Mucosa of descending colon (tissue), 3 donors: ENCODE measurements at places on chromosomes 1 and 21.

GRCh38 chr1:235052067-235053008, 76.3 kb downstream of the TOMM20 start:
- DNase-seq: no peak

GRCh38 chr1:164999146-164999545, 357.4 kb downstream of the LMX1A start:
- no peak for DNase-seq

DNA sequence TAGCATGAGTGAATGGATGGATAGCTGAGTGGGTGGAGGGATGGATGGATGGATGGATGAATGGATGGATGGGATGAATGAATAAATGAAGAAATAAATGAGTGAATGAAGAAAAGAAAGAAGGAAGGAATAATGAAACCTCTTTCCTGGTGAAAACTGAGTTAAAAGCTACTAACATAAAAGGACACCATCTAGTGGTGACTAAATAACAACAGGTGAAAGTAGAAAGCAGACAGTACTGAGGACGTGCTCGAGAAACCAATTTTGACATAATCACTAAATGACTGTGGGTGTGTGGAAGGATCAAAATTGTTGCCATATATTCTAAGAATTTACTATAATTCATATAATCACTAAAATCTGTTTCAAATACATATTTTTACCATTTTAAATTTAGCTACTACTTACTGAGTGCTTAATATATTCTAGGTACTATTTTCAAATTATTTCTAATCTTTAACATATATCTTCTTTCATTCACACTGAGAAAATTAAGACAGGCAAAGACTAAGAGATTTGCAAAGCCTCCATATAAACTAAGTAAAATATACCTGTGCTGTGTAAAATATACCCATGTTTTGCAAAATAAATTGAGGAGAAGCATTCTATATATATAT, 522.9 kb downstream of the LRRIQ3 start:
- DNase-seq: no peak

DNA sequence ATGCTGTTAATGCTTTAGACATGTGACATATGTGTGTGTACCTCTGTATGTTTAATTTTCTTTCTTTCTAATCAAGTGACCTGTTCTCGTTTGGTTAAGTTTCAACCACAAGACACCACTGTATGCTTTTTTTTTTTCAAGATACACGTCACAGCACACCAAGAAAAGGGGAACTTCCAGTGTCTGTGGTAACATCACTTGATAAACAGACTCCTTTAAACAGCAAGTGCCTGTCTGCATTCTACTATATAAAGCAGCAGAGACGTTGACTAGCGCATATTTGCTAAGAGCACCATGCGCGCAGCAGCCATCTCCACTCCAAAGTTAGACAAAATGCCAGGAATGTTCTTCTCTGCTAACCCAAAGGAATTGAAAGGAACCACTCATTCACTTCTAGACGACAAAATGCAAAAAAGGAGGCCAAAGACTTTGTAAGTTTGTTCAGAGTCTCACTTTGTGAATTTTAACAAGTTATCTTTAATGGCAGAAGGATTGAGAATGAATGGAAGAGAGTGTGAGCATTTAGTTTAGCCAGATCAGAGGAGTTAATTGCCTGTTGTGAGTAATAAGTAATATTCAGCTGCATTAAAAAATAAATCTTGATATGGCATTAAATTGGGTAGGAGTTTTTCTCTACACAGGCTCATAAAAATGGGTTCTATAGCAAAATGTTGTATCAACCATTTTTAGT, at the start of gene RGS1:
Gene RGS1 (plus strand): TSS at position 275 of the 691 bp plus-strand sequence. CDS start 20 bp downstream, at position 295.
- DNase-seq: peak; percentile 62

GRCh38 chr21:44890338-44890931, 16.9 kb upstream of the PTTG1IP start:
- peak; percentile 39 for DNase-seq

DNA sequence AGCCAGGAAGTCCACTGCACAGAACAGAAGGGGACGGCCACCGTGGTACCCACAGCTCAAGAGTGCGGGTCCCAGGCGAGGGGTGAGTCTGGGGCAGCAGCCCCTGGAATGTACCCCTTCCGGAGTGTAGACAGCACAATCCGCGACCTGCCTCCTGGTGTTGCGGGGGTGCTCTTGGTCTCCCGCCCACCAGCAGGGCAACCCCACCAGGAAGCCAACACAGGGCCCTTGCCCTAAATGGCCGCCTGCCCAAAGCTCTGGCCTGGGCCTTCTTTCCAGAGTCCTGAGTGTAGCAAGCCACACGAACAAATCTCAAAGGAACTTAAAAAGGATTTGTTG, 1.1 kb upstream of the SLC19A1 start:
- no peak for DNase-seq

- DNase-seq: no peak
Measured at GRCh38 chr1:32042330-32042729, 28.7 kb downstream of the KHDRBS1 start.

- no peak for DNase-seq
Measured at GRCh38 chr1:239233626-239234025, 152.7 kb upstream of the CHRM3 start.
